T-cell (primary cell): ENCODE measurements at places on chromosomes 2 and 18. TPM values are rescaled to one million over a fixed set of nuclear protein-coding genes. Genes with fewer than 3 reads are reported as not detected.

DNA sequence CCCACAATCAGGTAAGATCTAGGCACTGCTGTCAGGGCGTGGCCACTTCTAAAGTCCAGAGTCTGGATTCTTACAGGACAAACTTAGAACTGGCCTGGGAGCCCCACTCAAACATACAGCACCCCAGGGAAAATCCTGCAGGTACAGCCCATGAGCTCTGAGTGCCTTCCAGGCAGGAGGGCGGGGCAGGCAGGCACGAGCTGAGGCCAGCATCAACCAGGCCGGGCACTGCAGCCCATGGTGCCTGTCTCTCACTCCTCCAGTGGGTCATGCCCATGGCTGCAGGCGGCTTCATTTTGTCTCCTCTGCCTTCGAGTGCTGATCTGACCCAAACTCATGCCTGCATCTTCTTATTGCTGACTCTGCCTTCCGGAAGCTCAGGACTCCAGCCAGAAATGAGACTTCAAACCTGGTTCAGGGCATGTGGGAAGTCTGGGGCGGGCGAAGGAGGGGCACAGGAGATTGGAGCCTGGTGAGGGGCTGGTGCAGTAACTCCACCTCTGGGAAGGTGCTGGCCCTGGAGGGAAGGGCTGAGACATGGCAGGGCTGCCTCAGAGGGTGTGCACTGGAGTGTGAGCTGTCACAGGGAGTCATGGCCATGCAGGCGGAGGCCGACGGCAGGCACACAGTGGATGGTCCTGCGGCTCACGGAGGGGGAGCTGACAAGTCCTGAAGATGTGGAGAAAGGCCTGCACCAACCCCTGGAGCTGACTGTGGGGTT lies 40.5 kb downstream of the HS6ST1 start:
- no peaks in the 10 kb centered on the region for H3K4me1 ChIP-seq
- no peaks in the 10 kb centered on the region for H3K27me3 ChIP-seq
- no peaks in the 10 kb centered on the region for H3K36me3 ChIP-seq
- H3K4me3 ChIP-seq = no peak overlapping the region
- no peak for DNase-seq

DNA sequence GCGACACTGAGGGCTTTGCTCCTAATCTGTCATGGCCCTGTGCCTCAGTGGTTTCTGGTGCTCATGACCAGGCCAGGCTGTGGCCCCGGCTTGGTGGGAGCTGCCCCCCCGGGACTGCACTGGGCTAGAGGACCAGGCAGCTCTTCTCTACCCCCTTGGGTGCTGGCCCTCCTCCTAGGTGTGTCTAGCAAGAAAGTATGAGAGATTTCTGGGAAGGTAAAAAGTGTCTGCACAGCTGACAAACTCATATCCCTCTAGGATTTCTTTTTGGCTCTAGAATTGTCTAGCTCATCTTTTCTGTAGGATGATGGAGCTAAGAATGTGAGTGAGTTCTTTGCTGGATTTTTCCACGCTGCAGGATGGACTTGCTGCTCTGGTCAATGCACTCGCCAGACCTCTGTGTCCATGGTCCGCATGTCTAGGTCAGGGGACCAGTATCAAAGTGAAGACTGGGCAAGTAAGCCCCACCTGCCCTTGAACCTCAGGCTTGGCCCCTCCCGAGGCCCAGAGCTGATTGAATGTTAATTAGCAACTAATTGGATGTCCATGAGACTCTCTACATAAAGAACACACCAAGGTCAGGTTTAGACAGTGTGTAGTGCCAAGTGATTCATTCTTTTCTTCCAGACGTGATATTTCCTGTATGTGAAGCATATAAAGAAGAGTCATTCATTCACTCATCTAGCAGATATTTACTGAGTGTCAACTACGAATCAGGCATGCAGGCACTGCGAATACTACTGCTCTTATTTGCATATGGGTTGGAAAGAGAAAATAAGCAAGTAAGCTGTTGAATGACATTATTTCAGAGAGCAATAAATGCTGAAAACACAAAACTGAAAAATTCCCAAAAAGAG lies 15.6 kb upstream of the PSD4 start:
- peaks cover 16% of the 10 kb centered on the region for H3K4me1 ChIP-seq
- H3K27me3 ChIP-seq = no peaks in the 10 kb centered on the region
- H3K27ac ChIP-seq = peak overlapping the region; percentile 22
- DNase-seq = no peak
- H3K36me3 ChIP-seq = no peaks in the 10 kb centered on the region

DNA sequence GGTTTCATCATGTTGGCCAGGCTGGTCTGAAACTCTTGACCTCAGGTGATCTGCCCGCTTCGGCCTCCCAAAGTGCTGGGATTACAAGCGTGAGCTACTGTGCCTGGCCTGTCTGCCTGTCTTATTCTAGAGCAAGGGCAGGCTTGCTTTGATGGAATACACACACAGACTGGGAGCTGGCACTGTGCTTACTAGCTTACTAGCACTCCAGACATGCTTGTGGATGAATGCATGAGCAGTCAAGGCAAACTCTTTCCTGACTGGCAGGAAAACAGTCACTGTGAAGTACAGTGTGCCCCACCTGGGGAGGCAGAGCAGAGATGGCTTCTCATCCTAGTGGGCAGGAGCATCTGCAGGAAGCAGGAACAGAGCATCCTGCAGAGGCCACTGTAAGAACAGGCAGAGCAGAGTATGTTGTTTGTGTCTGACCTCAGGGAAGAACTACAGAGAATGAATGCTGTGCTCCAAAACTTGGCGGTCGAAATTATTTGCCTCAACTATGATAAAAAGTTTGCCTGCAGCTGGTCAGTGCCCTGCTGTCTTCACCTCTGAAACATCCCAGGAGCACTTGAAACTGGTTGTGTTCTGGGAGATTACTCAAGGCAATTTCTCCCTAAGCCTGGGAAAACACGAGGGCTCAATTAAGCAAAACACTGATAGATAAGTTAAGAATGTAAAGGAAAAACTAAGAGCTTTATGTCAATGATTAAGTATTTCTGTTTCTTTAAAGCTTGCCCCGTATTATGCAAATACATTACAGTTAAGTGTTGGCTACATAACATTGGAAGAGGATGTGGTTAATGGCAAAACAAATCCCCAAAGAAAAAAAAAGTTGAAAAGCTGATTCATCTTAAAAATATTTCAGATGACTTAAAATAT lies 102.4 kb downstream of the VAPA start:
- no peak for DNase-seq
- no peak overlapping the region for H3K4me3 ChIP-seq
- no peaks in the 10 kb centered on the region for H3K27me3 ChIP-seq
- H3K4me1 ChIP-seq = peaks cover 3% of the 10 kb centered on the region
- no peak overlapping the region for H3K27ac ChIP-seq
- H3K36me3 ChIP-seq = no peaks in the 10 kb centered on the region

DNA sequence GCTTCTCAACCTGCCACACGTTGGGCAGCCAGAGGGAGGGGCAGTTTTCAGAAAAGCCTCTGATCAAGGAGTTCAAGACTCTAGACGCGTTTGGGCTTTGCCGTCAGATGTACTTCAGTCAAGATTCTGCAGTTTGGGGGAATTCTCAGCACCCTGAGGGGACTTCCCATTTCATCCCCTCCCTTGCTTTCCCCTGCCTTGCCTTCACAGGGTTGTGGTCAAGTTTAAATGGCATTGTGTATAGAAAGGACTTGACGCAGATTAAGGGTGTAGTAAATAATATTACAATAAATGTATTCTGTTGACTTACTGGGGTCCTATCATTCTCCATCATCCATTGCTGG lies 198.3 kb upstream of the NABP1 start:
- H3K27ac ChIP-seq = no peak overlapping the region
- no peak overlapping the region for H3K4me3 ChIP-seq
- DNase-seq = no peak

DNA sequence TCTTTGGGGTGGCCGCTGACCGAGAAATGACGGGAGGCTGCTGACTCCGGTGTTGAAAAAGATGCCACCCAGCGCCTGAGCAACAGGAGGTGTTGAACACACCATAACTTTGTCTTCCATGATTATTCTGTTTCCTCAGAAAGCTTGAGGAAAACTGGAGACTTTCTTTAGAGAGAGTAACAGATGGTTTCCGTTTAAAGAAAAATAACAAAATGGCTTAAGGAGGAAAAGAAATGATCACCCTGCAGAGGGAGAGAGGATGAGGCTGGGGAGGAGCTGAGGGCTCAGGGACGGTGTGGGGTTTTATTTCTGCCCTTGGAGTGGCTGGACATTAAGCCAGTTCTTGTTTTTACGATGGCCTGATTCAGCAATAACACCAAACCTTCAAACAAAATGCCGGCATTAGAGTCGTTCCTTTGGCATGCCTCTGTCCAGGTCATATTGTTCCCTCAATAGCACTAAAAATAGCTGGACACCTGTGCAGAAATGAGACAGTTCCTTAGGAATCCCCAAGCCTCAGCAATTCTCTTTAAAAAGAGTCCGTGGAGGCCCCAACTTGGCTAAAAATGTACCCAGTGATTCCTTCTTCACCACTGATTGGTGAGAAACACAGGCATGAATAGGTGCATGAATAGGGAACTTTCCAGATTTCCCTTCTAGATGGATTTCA lies 182.4 kb downstream of the ALPK2 start:
- no peaks in the 10 kb centered on the region for H3K4me1 ChIP-seq
- no peak overlapping the region for H3K27ac ChIP-seq
- H3K27me3 ChIP-seq = no peaks in the 10 kb centered on the region
- DNase-seq = no peak

- H3K36me3 ChIP-seq = no peaks in the 10 kb centered on the region
- H3K27ac ChIP-seq = no peak overlapping the region
- no peak overlapping the region for H3K4me3 ChIP-seq
- no peaks in the 10 kb centered on the region for H3K27me3 ChIP-seq
Measured at GRCh38 chr2:159550231-159550630, 66.1 kb downstream of the BAZ2B start.

DNA sequence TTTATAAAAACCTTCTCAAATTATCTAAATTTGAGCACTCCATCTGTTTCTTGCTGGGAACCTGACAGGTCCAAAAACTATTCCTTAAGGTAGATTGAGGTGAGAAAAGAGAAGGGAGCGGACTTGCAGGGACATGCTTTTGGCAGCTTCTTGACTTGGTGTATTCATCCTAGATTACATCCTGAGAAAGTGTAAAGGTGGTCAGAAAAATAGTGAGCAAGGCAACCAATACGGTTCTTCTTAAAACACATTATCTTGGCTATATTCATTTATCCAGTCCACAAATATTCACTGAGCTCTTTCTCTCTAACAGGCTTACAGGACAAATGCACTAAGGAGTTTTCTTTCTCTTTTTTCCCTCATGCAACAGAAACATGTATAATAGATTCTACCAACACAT lies 230.0 kb downstream of the LRP1B start:
- no peak overlapping the region for H3K4me3 ChIP-seq
- no peaks in the 10 kb centered on the region for H3K36me3 ChIP-seq
- no peaks in the 10 kb centered on the region for H3K4me1 ChIP-seq
- no peak overlapping the region for H3K27ac ChIP-seq
- no peaks in the 10 kb centered on the region for H3K27me3 ChIP-seq

- H3K36me3 ChIP-seq = no peaks in the 10 kb centered on the region
- H3K4me3 ChIP-seq = no peak overlapping the region
- H3K4me1 ChIP-seq = no peaks in the 10 kb centered on the region
- no peak overlapping the region for H3K27ac ChIP-seq
Measured at GRCh38 chr2:186189816-186190215, 296.2 kb upstream of the ZC3H15 start.

DNA sequence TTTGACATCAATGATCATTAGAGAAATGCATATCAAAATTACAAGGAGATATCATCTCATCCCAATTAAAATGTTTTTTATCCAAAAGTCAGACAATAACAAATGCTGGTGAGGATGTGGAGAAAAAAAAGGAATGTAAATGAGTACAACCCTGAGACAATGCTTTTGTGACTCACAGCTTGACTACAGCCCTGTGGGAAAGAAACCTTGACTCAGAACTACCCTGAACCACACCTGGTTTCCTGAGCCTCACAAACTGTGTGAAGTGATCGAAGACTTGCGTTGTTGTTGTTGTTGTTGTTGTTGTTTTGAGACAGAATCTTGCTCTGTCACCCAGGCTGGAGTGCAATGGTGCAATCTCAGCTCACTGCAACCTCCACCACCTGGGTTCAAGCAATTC lies 266.6 kb upstream of the MYT1L start:
- no peak overlapping the region for H3K4me3 ChIP-seq
- no peaks in the 10 kb centered on the region for H3K36me3 ChIP-seq
- H3K4me1 ChIP-seq = no peaks in the 10 kb centered on the region
- H3K27ac ChIP-seq = no peak overlapping the region
- H3K27me3 ChIP-seq = peaks cover 2% of the 10 kb centered on the region

GRCh38 chr18:32308493-32309120 lies 118.8 kb downstream of the MEP1B start:
- no peak overlapping the region for H3K27ac ChIP-seq
- no peak overlapping the region for H3K4me3 ChIP-seq
- no peaks in the 10 kb centered on the region for H3K27me3 ChIP-seq
- no peaks in the 10 kb centered on the region for H3K36me3 ChIP-seq
- H3K4me1 ChIP-seq = no peaks in the 10 kb centered on the region

GRCh38 chr18:335733-336132 lies 67.9 kb upstream of the THOC1 start:
- DNase-seq = no peak
- no peak overlapping the region for H3K4me3 ChIP-seq
- no peak overlapping the region for H3K27ac ChIP-seq

- DNase-seq = no peak
- H3K27me3 ChIP-seq = no peaks in the 10 kb centered on the region
- no peak overlapping the region for H3K27ac ChIP-seq
Measured at GRCh38 chr2:179682756-179683155, 178.7 kb downstream of the ZNF385B start.

GRCh38 chr2:9002637-9003365 lies 683 bp downstream of the MBOAT2 start:
- no peaks in the 10 kb centered on the region for H3K36me3 ChIP-seq
- no peak overlapping the region for H3K27ac ChIP-seq
- peak overlapping the region; percentile 53 for H3K4me3 ChIP-seq
- no peak for DNase-seq

DNA sequence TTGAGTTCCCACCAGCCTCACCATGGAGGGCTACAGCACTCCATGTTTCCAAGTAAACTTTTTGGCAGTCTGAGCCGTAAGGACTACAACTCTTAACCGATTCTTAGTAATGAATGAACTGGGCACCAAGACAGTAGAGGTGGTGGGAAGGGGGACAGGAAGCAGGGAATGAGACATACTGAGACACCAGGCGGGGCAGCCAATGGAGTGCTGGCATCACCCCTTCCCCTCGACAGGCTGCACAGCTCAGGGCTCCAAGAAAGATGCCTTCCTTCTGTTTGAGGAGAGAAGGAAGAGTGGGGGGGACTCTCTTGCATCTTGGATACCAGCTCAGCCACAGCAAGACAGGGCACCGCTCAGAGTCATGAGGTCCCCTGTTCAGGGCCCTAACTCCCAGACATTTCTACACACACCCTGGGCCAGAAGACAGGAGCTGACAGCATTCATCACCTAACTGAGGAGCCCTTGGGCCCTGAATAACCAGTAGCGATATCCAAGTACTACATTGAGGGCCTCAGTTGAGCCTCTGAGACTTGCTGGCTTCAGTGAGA lies 45.2 kb downstream of the USP34 start:
- H3K36me3 ChIP-seq = no peaks in the 10 kb centered on the region
- H3K4me1 ChIP-seq = peaks cover 9% of the 10 kb centered on the region
- no peak for DNase-seq
- H3K27me3 ChIP-seq = no peaks in the 10 kb centered on the region
- H3K4me3 ChIP-seq = no peak overlapping the region

The ANKAR gene
- total RNA-seq = 14.9 TPM

The UGT1A5 gene
- total RNA-seq = not detected

The CPO gene
- total RNA-seq = not detected

The AQP12A gene
- total RNA-seq = not detected

The ASB18 gene
- total RNA-seq = not detected

The LIMS2 gene
- total RNA-seq = 8.4 TPM

The CD226 gene
- total RNA-seq = 87.1 TPM

The NEU2 gene
- not detected for total RNA-seq

The SIX3 gene
- not detected for total RNA-seq

The KCMF1 gene
- 56.7 TPM for total RNA-seq

The EMILIN2 gene
- 3.3 TPM for total RNA-seq

The RRM2 gene
- total RNA-seq = 2.6 TPM
